ENCODE measurements at places on chromosomes 6 and 20.
A peak's percentile ranks its signal among the peaks of the same experiment; 100 is the strongest.

GRCh38 chr6:30446259-30446658 is 43.0 kb upstream of the HLA-E start:
- H3K27me3 ChIP-seq = peaks cover 72% of the 10 kb centered on the region
- H3K4me3 ChIP-seq = no peak overlapping the region
- H3K4me1 ChIP-seq = peaks cover 26% of the 10 kb centered on the region
- H3K27ac ChIP-seq = no peak overlapping the region
- DNase-seq = no peak
- no peaks in the 10 kb centered on the region for H3K36me3 ChIP-seq

GRCh38 chr6:39428152-39428551 is 105.7 kb upstream of the KCNK16 start:
- no peak overlapping the region for H3K4me3 ChIP-seq
- peaks cover 22% of the 10 kb centered on the region for H3K27me3 ChIP-seq
- no peaks in the 10 kb centered on the region for H3K36me3 ChIP-seq
- no peak overlapping the region for H3K27ac ChIP-seq
- H3K4me1 ChIP-seq = no peaks in the 10 kb centered on the region

DNA sequence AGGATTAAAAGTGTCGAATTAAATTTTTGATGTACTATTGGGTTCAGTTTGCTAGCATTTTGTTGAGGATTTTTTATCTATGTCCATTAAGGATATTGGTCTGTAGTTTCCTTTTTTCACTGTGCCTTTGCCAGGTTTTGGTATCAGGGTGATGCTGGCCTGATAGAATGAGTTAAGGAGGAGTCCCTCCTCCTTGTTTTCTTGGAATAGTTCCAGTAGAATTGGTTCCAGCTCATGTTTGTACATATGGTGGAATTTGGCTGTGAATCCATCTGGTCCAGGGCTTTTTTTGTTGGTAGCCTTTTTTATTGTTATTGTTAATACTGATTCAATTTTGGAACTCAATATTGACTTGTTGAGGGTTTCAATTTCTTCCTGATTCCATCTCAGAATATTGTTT is 141.8 kb downstream of the SIM1 start:
- no peaks in the 10 kb centered on the region for H3K27me3 ChIP-seq
- H3K4me3 ChIP-seq = no peak overlapping the region
- DNase-seq = no peak
- no peaks in the 10 kb centered on the region for H3K4me1 ChIP-seq
- H3K36me3 ChIP-seq = no peaks in the 10 kb centered on the region

DNA sequence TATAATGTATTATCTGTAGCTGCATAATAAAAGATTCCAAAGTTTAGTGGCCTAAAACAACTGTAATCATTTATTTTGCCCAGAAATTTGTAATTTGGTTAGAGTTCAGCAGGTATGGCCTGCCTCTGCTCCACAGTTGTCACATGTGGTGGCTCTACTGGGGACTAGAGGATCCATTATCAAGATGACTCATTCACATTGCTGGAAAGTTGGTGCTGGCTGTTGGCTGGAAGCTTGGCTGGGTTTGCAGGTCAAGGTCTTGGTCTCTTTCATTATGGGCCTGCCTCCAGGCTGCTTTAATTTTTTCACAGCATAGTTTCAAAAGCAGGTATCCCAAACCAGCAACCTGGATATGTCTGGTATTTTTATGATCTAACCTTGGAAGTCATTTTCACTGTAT is 17.6 kb downstream of the TRDN start:
- no peak overlapping the region for H3K4me3 ChIP-seq
- no peaks in the 10 kb centered on the region for H3K27me3 ChIP-seq
- DNase-seq = no peak
- H3K4me1 ChIP-seq = no peaks in the 10 kb centered on the region

- DNase-seq = no peak
- peaks cover 20% of the 10 kb centered on the region for H3K27me3 ChIP-seq
- H3K36me3 ChIP-seq = no peaks in the 10 kb centered on the region
- no peak overlapping the region for H3K27ac ChIP-seq
- H3K4me3 ChIP-seq = no peak overlapping the region
Measured at GRCh38 chr6:106972500-106972899, 2.0 kb downstream of the CD24 start.

- H3K36me3 ChIP-seq = no peaks in the 10 kb centered on the region
- H3K27me3 ChIP-seq = no peaks in the 10 kb centered on the region
- H3K4me1 ChIP-seq = peaks cover 4% of the 10 kb centered on the region
- no peak overlapping the region for H3K4me3 ChIP-seq
Measured at GRCh38 chr6:139996253-139996834, 621.9 kb upstream of the CITED2 start.

- peak overlapping the region; percentile 70 for H3K27ac ChIP-seq
- DNase-seq = peak; percentile 56
- H3K36me3 ChIP-seq = no peaks in the 10 kb centered on the region
- H3K4me1 ChIP-seq = peaks cover 66% of the 10 kb centered on the region
- H3K27me3 ChIP-seq = no peaks in the 10 kb centered on the region
Measured at GRCh38 chr20:41138475-41139226, 1.3 kb downstream of the PLCG1 start.

DNA sequence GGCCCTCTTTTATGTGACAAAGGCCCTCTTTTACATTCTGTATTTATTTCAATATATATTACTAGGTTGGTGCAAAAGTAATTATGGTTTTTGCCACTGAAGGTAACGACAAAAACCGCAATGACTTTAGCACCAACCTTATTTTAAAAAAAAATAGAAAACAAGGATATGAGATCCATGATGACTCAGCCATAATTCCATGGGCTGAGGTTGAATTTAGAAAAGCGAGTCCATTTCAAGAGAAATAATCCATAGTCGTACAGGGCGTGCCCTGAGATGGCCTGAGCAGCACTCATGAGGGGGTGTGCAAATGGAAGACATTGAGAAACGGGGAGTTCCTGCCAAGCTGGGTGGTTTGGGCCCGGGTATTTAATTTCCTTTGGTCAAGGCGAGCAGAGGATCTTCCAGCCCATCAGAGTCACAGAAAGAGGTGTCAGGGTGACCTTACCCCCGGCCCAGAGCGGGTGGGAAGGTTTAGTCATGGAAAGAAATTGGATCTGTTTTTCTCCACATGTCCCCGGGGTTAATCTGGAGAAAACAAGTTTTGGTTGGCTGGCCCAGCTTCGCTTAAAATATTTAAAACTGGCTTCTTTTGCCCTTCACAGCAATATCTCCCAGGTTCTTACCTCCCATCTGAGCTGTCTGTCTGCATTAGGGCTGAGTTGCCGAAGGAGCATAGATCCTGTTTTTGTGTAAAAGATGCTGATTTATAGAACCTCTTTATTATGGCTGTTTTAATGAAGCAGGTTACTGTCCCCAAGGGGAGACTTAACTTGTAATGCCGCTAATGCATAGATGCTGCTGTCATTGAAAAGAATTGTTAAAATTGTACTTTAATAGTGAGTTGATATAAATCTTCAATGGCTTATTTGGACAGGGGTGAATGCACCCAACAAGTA is 255.6 kb downstream of the PREX1 start:
- H3K4me3 ChIP-seq = no peak overlapping the region
- H3K4me1 ChIP-seq = no peaks in the 10 kb centered on the region
- no peak overlapping the region for H3K27ac ChIP-seq
- peaks cover 12% of the 10 kb centered on the region for H3K27me3 ChIP-seq
- H3K36me3 ChIP-seq = no peaks in the 10 kb centered on the region

DNA sequence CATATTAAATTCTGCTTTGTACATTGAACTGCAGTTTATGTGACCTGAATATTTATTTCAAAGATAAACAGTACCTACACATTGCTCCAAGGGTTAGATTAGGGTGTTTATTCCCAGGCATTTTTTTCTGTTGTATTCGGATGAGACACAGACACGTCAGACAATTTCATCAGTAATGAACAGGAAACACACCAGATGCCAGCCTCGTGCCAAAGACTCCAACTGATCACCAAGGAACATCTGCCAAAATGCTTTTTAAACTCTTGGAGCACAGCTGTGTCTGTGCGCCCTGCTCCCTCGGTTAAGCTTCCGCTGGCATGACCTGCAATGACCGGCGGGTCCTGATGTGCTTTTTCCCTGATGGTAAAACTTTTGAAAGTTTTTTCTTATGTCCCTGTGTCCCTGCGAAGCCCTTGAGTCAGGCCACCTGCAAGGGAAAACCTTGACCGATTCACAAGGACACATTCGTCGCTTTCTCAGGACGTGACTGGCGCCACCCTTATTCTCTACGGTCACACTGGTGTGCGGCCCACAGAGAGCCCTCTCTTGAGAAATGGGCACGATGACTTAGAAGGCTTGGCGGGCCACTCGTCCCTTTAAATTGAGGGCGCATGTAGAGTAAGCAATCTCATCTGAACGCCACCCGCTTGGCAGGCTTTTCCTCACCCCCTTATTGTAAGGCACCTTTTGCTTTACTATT is 173.9 kb downstream of the QKI start:
- H3K4me3 ChIP-seq = no peak overlapping the region
- peaks cover 14% of the 10 kb centered on the region for H3K4me1 ChIP-seq
- no peak overlapping the region for H3K27ac ChIP-seq
- peaks cover 3% of the 10 kb centered on the region for H3K27me3 ChIP-seq
- peaks cover 22% of the 10 kb centered on the region for H3K36me3 ChIP-seq
- no peak for DNase-seq

- H3K27me3 ChIP-seq = no peaks in the 10 kb centered on the region
- no peak for DNase-seq
- H3K27ac ChIP-seq = peak overlapping the region; percentile 93
- no peaks in the 10 kb centered on the region for H3K36me3 ChIP-seq
Measured at GRCh38 chr6:131134980-131135243, 355 bp upstream of the AKAP7 start.

Measured in natural killer cell treated with Interleukin-12 subunit alpha and Interleukin-12 subunit beta and Interleukin-15 and Interleukin-18, amount 100 ng/mL, for 72 hours (primary cell).